ENCODE measurements at places on chromosomes 16 and 17. TPM values are rescaled to one million over a fixed set of nuclear protein-coding genes. Genes with fewer than 3 reads are reported as not detected.

DNA sequence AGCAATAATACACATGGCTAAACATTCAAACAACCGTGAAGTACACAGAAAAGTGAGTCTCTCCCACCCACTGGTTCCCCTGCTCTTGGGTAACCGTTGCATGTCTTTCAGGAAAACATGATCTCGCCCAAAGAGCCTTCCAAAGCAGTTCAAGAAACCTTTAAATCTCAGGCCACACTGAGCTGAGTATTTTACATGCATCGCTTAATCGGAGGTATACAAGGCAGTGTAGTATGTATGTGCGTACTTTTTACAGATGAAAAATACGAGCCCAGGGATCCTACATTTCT lies 741 bp upstream of the DEXI start:
- H3K4me1 ChIP-seq: peaks cover 30% of the 10 kb centered on the region
- H3K27me3 ChIP-seq: peaks cover 16% of the 10 kb centered on the region
- DNase-seq: no peak
- no peaks in the 10 kb centered on the region for H3K36me3 ChIP-seq
- H3K4me3 ChIP-seq: peak overlapping the region; percentile 76

GRCh38 chr17:76670020-76670717 lies 26.6 kb upstream of the ST6GALNAC1 start:
- H3K36me3 ChIP-seq: no peaks in the 10 kb centered on the region
- H3K27me3 ChIP-seq: no peaks in the 10 kb centered on the region
- H3K4me1 ChIP-seq: peaks cover 9% of the 10 kb centered on the region

GRCh38 chr16:81808933-81809480 lies 29.9 kb downstream of the PLCG2 start:
- H3K4me3 ChIP-seq: no peak overlapping the region
- no peak for DNase-seq
- H3K27me3 ChIP-seq: no peaks in the 10 kb centered on the region
- no peaks in the 10 kb centered on the region for H3K36me3 ChIP-seq
- H3K27ac ChIP-seq: no peak overlapping the region
- H3K4me1 ChIP-seq: no peaks in the 10 kb centered on the region

DNA sequence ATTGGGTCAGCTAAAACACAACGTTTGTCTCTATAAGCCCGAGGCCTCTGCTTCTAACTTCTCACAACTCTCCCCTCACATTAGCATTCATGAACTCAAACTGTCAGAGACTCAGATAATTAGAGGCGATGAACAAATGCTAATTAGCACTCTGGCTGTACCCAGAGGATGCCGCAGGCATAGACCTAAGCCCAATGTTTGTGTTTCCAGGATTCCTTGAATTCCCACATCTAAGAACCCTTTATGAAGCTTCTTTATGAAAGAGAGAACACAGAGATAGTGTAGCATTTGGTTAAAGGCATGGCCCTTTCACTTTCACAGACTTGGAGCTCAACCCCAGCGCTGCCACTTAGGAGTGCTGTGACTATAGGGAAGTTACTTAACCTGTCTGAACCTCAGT lies 512.2 kb downstream of the GRIN2A start:
- no peak overlapping the region for H3K4me3 ChIP-seq
- no peak overlapping the region for H3K27ac ChIP-seq
- H3K27me3 ChIP-seq: no peaks in the 10 kb centered on the region
- DNase-seq: peak; percentile 57
- peaks cover 15% of the 10 kb centered on the region for H3K4me1 ChIP-seq

- H3K36me3 ChIP-seq: peaks cover 3% of the 10 kb centered on the region
- peak overlapping the region; percentile 79 for H3K4me3 ChIP-seq
- H3K27ac ChIP-seq: no peak overlapping the region
- peak; percentile 55 for DNase-seq
- no peaks in the 10 kb centered on the region for H3K27me3 ChIP-seq
Observed at GRCh38 chr16:69329369-69330285, 761 bp downstream of the PDF start.

GRCh38 chr17:11852912-11853311 lies 144.4 kb downstream of the ZNF18 start:
- no peak overlapping the region for H3K4me3 ChIP-seq
- no peaks in the 10 kb centered on the region for H3K27me3 ChIP-seq
- H3K27ac ChIP-seq: no peak overlapping the region
- H3K4me1 ChIP-seq: peaks cover 4% of the 10 kb centered on the region

DNA sequence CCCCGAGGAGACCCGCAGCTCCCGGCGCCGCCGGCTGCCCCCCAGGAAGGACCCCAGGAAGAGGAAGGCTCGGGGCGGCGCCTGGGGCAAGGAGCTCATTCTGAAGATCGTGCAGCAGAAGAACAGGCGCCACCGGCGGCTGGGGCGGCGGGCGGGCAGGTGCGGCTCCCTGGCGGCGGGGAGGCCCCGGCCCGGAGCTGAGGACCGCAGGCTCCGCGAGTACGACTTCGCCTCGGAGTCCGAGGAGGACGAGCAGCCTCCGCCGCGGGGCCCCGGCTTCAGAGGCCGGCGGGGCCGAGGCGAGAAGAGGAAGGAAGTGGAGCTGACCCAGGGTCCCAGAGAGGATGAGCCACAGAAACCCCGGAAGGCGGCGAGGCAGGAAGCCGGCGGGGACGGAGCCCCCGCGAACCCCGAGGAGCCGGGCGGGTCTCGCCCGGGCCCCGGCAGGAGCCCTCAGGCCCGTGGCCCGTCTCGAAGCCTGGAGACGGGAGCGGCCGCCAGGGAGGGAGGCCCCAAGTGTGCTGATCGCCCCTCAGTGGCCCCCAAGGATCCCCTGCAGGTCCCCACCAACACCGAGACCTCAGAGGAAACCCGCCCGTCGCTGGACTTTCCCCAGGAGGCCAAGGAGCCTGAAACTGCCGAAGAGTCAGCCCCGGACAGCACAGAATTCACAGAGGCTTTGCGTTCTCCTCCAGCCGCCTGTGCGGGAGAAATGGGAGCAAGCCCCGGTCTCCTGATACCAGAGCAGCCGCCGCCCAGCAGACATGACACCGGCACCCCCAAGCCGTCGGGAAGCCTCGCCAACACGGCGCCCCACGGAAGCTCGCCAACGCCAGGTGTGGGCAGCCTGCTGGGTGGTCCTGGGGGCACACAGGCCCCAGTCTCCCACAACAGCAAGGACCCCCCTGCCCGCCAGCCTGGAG lies 22.3 kb upstream of the ZFPM1 start:
- H3K4me3 ChIP-seq: no peak overlapping the region
- H3K27ac ChIP-seq: no peak overlapping the region
- no peak for DNase-seq
- H3K4me1 ChIP-seq: no peaks in the 10 kb centered on the region

DNA sequence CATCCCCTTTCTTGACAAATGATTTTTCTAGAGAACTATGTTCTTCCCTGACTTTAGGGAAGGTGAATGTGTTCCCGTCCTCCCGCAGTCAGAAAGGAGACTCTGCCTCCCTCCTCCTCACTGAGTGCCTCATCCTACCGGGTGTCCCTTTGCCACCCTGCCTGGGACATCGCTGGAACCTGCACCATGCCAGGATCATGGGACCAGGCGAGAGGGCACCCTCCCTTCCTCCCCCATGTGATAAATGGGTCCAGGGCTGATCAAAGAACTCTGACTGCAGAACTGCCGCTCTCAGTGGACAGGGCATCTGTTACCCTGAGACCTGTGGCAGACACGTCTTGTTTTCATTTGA lies 7.4 kb downstream of the NAT9 start:
- H3K27ac ChIP-seq: peak overlapping the region; percentile 13
- no peak overlapping the region for H3K4me3 ChIP-seq
- H3K27me3 ChIP-seq: no peaks in the 10 kb centered on the region
- H3K4me1 ChIP-seq: peaks cover 13% of the 10 kb centered on the region

- H3K36me3 ChIP-seq: no peaks in the 10 kb centered on the region
- no peak overlapping the region for H3K4me3 ChIP-seq
- DNase-seq: no peak
- H3K4me1 ChIP-seq: no peaks in the 10 kb centered on the region
- H3K27ac ChIP-seq: no peak overlapping the region
- no peaks in the 10 kb centered on the region for H3K27me3 ChIP-seq
Observed at GRCh38 chr16:11051879-11052808, 107.8 kb downstream of the CLEC16A start.

DNA sequence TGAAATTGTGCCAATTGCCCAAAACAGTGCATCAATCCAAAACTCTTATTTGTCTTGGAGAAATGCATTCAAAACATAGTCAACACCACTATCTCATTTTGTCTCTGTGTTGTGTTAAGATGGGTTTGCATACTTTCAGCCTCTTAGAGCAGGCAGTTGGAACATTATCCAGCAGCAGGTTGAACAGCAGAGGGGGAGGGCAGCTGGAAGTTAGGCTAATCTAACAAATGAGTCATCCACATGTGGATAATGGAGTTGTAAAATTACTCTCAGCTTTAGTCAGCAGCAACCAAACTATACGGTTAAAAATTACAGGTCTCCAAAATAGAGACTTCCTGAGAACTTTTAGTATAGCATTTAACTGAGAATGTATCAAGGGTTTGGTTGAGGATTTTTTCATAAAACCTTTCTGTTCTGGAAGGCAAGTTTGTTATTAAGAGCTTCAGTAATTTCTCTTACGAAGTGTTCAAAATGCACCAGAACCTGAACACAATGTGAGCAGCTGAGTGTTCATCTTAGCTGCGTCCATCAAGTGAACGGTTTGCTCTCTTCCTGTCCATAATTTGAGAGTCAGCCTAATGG lies 46.3 kb downstream of the PRKCA start:
- H3K27ac ChIP-seq: no peak overlapping the region
- DNase-seq: no peak
- H3K27me3 ChIP-seq: peaks cover 2% of the 10 kb centered on the region
- no peaks in the 10 kb centered on the region for H3K36me3 ChIP-seq
- H3K4me1 ChIP-seq: peaks cover 7% of the 10 kb centered on the region

- H3K4me1 ChIP-seq: no peaks in the 10 kb centered on the region
- no peak overlapping the region for H3K27ac ChIP-seq
- H3K27me3 ChIP-seq: peaks cover 5% of the 10 kb centered on the region
- DNase-seq: peak; percentile 4
Observed at GRCh38 chr17:68878226-68878885, 76.8 kb downstream of the ABCA8 start.

Gene CFAP97D1
- not detected for total RNA-seq

Gene C17orf67
- 0.59 TPM for total RNA-seq

Gene AURKB
- 156 TPM for total RNA-seq
